HS-5 (cell line): ENCODE measurements at places on chromosomes 1 and 21.

DNA sequence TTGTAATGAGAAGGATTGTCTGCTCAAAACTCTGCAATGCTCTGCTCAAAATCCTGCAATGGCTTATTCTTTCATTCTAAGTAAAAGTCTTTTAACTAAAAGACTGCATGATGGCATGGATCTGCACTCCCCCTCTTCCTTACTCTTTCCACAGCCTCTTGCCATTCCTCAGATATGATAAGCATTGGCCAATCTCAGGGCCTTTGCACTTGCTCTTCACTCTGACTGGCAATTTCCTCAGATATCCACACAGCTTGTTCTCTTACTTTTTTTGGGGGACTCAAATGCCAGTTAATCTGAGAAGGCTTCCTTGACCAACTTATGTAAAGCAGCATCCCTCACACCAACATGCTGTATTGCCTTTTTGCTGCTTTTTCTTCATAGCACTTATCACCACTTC lies 2.8 kb upstream of the ZMPSTE24 start:
- DNase-seq = no peak

- DNase-seq = no peak
These were observed 19.3 kb upstream of the IL22RA1 start for GRCh38 chr1:24162201-24162600.

- no peak for DNase-seq
These were observed 6.3 kb downstream of the ACTA1 start for GRCh38 chr1:229427572-229427971.

- DNase-seq = no peak
These were observed 74.3 kb upstream of the EDN2 start for GRCh38 chr1:41558761-41559171.

- DNase-seq = no peak
These were observed 14.2 kb downstream of the MTF1 start for GRCh38 chr1:37845049-37845646.
